ENCODE measurements at places on chromosomes 5 and 9.

DNA sequence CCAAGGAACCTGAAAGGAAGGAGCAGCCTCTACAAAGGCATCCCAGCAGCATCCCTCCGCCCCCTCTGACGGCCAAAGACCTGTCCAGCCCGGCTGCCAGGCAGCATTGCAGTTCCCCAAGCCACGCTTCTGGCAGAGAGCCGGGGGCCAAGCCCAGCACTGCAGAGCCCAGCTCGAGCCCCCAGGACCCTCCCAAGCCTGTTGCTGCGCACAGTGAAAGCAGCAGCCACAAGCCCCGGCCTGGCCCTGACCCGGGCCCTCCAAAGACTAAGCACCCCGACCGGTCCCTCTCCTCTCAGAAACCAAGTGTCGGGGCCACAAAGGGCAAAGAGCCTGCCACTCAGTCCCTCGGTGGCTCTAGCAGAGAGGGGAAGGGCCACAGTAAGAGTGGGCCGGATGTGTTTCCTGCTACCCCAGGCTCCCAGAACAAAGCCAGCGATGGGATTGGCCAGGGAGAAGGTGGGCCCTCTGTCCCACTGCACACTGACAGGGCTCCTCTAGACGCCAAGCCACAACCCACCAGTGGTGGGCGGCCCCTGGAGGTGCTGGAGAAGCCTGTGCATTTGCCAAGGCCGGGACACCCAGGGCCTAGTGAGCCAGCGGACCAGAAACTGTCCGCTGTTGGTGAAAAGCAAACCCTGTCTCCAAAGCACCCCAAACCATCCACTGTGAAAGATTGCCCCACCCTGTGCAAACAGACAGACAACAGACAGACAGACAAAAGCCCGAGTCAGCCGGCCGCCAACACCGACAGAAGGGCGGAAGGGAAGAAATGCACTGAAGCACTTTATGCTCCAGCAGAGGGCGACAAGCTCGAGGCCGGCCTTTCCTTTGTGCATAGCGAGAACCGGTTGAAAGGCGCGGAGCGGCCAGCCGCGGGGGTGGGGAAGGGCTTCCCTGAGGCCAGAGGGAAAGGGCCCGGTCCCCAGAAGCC is 30.8 kb downstream of the CD180 start:
- no peak for DNase-seq

- no peak for DNase-seq
These were observed 417.1 kb downstream of the KDM4C start for GRCh38 chr9:7174884-7175283.

- no peak for DNase-seq
These were observed 176.3 kb downstream of the GDNF start for GRCh38 chr5:37663538-37663937.

GRCh38 chr9:123026425-123026824 is 7.0 kb upstream of the GPR21 start:
- DNase-seq = no peak

- DNase-seq = no peak
These were observed 90.7 kb downstream of the MEF2C start for GRCh38 chr5:88792144-88792840.

DNA sequence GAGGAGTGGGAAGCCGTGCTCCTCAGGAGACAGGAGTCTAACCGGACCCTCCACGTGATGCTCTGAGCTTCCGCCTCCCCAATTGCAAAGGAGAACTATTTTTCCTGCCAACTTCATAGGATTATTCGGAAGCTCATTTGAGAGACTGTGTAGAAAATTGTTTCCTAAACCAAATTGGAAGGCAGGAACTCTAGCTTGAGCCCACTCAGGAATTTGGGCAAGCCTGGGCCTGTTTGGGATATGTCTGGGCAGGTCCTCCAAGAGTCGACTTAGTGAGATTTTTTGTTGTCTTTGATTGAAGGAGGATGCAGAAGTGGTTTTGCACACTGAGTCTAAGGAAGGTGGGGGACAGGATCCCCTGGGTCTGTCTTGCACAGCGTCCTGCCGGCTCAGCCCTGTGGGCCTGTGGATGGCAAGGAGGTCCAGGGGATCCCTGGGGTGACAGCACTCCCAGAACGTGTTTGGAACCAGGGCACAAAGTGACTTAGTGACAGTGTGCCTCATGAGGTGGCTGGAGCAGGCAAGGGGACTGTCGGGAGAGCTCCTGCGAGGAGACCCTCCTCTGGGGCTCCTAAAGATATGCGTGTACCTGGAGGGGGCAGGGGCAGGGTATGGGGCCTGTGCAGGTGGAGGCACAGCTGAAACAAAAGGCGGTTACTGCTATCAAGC is 283.3 kb downstream of the NSG2 start:
- no peak for DNase-seq

DNA sequence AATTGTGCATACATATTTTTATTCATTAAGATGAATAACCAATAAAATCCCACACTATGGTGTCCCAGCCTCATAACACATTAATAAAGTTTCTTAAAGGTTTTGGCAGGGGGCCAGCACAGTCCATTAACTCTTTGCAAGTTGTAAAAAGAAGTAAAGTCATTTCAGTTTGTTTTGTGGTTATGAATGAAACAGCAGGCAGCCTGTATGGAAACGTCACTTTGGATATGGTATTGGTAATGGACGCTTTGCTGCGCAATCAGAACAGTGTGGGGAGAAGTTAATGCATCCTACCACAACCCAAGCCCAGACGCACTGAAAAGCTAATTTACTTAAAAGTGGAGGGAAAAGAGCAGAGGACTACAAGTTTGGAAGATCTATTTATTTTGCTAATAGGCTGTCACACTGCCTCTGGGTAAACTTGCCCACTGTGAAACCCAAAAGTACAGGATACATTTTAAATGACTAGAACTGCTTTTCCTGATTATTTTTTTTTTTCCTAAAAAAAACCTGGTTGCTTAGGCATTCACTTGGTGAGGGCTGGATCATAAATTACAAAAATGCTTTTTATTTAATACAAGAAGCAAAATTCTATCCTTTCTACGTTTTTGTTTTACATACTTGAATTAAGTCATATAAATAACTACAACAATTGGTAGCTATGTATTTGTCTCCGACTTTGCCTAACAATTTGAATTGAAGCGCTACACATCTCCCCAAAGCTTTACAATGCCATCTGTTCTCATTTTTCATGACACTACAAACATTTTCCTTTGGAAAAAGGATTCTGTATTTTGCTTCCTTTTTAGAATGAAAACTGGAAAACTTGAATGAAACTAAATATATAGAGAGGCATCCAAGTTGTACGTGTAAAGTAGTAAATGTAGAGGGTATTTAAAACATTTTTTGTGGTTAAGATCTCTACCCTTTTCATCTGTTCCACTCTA is 104.3 kb downstream of the NFIB start:
- DNase-seq = no peak

DNA sequence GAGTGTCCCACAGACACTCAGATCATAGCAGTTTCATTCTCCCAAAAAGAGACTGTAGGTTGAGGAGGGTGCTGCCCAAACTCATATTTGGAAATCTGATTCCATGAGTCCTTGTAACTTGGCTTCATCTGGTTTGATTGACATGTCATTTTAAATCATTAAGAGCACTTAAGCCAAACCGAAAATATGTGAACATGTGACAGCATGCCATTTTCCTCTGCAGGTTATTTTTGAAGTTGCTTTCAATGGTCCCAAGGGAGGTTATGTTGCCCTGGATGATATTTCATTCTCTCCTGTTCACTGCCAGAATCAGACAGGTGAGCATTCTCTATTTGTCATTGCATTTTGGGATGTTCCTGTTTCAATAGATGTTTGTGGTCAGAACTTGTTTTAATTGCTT is 87.6 kb downstream of the MAMDC2 start:
- peak; percentile 65 for DNase-seq

- no peak for DNase-seq
These were observed 1.7 kb downstream of the ITGA1 start for GRCh38 chr5:52789378-52789777.

GRCh38 chr5:218457-219291 is 554 bp downstream of the SDHA start:
- DNase-seq = no peak

GRCh38 chr5:194102-194501 is 2.8 kb downstream of the LRRC14B start:
- DNase-seq = no peak

DNA sequence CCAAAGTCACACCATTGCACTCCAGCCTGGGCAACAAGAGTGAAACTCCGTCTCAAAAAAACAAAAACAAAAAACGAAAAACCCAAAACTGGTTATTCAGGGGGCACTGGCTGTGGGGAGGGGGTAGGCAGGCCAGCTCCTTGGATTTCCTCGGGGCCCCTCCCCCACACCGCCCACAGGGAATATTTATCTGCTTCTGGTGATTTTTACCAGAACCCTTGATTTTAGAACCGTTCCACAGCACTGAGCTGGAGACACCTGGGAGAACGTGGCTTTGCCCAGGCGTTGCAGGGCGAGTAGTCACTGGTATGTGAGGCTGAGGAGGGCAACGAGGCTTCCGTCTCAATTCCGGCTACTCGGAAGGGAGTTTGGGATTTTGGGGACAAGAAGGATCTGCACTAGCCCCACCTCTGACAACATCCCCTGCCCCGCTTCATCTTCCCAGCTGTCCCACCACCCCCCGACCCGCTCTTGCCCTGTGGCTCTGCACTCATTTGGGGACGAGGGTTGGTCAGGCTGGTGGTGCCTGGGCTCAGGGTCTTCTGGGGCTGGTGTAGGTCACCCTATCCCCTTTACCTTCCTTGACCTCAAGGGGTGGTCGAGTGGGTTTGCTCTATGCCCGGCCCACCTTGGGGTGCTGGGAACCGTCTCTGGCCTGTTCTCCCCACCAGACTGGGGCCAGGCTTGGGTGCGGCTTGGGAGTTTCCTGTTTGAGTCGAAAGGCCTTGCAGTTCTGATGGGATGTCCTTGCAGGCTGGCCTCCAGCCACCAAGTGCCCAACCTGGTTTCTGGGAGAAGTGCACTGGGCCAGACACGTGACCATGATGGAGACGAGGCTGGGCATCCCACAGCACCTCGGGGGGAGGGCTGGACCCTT is 3.5 kb downstream of the AHRR start:
- DNase-seq = no peak

GRCh38 chr5:14749579-14750101 is 85.1 kb downstream of the OTULIN start:
- DNase-seq = no peak

- DNase-seq = no peak
These were observed 94.8 kb downstream of the SLC1A3 start for GRCh38 chr5:36701085-36701698.

DNA sequence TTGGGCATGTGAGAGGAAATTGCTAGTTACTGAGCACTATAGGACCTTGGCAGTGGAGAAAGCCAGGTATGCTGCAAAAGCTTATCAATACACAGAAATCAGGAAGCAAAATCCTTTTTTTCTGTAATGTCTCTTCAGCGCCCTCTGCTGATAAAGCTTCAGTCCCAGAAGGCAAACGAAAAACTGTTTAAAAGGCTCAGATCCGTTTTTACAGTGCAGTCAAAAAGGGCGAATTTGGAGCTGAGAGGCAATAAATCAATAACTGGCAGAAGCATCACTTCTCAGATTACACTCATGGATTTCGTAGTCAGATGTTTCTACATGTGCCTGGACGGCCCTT is 1.1 kb upstream of the MAN2A1 start:
- peak; percentile 6 for DNase-seq

- no peak for DNase-seq
These were observed 1.1 kb upstream of the CNTFR start for GRCh38 chr9:34590381-34591247.

GRCh38 chr5:62547945-62548630 is 30.5 kb upstream of the LRRC70 start:
- DNase-seq = no peak

GRCh38 chr9:116000748-116001329 is 152.8 kb upstream of the PAPPA start:
- no peak for DNase-seq

- DNase-seq = no peak
These were observed 219.6 kb downstream of the PLK2 start for GRCh38 chr5:58240322-58240721.

DNA sequence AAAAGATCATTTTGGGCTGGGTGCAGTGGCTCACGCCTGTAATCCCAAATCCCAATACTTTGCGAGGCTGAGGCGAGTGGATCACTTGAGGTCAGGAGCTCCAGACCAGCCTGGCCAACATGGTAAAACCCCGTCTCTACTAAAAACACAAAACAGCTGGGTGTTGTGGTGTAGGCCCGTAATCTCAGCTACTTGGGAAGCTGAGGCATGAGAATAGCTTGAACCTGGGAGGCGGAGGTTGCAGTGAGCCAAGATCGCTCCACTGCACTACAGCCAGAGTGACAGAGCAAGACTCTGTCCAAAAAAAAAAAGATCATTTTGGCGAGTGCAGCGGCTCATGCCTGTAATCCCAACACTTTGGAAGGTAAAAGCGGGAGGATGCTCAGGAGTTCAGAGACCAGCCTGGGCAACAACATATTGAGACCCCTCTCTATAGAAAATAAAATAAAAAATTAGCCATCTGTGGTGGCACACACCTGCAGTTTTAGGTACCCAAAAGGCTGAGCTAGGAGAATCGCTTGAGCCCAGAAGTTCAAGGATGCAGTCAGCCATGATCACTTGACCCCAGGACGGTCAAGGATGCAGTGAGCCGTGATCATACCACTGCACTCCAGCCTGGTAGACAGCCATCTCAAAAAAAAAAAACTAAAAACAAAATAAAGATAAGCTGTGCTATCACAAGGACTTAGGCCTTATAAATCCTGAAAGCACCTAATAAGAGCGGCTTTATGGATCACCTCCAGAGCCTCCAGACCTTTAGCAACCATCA is 16.2 kb downstream of the PPP2CA start:
- DNase-seq = no peak

DNA sequence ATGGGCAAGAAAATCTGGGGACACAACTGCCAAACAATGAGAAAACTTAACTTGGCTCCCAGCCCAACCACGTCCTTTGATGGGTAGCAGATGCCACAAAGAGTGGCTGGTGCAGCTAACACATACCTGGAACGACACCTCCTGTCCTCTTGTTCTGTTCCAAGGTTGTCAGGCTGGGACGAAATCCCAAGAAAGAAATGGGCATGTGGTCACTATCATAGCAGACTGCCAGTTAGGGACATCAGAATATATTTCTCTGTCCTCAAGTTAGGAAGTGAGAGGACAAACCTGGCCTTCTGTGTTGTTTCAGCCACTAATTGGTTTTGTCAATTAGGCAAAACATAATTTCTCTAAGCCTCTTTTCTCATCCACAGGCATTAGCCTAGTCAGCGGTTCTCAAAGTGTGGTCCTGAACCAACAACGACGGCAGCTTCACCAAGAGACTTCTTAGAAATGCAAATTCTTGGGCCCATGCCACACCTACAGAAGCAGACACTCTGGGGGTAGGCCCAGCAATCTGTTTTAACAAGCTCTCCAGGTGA is 63.4 kb downstream of the RAPGEF1 start:
- no peak for DNase-seq

DNA sequence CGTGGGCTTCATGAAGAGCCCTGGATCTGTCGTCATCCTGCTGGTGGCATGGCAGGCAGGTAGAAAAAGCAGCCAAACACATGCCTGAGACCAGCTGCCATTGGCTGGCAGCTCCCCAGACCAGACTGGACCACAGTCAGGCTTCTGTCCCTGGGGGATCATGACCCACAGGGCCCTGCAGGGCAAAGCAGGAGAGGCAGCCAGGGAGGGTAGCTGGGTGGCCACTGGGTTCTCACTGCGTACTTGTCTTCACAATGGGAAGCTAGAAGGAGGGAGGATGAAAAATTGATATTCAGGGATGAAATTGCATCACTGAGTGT is 67.8 kb upstream of the GARNL3 start:
- no peak for DNase-seq

Data from NCI-H2107 (cell line).